Astrocyte of the hippocampus (primary cell): ENCODE measurements at places on chromosomes 6 and 20.

GRCh38 chr6:140174524-140174923, 800.1 kb upstream of the CITED2 start:
- DNase-seq = peak; percentile 69

- peak; percentile 59 for DNase-seq
Measured at GRCh38 chr20:59749301-59749700, 145.0 kb downstream of the PHACTR3 start.

GRCh38 chr6:12331951-12332749, 42.0 kb downstream of the EDN1 start:
- peak; percentile 44 for DNase-seq

DNA sequence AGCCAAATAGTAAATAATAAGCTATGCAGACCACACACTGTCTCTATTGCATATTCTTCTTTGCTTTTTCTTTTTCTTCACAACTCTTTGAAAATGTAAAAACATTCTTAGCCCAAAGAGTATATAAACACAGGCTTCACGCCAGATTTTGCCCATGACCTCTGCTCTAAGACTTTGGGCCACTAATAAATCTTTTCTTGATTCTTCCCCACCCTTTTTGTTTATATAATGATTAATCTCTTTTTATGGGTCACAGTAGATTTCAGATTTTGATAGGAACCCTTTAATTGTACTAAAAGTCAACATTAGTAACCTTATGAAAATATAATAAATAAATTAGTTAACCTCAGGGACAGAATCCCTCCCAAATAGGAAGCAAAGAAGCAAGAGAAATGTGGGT, 15.8 kb upstream of the ENPP5 start:
- DNase-seq = no peak

DNA sequence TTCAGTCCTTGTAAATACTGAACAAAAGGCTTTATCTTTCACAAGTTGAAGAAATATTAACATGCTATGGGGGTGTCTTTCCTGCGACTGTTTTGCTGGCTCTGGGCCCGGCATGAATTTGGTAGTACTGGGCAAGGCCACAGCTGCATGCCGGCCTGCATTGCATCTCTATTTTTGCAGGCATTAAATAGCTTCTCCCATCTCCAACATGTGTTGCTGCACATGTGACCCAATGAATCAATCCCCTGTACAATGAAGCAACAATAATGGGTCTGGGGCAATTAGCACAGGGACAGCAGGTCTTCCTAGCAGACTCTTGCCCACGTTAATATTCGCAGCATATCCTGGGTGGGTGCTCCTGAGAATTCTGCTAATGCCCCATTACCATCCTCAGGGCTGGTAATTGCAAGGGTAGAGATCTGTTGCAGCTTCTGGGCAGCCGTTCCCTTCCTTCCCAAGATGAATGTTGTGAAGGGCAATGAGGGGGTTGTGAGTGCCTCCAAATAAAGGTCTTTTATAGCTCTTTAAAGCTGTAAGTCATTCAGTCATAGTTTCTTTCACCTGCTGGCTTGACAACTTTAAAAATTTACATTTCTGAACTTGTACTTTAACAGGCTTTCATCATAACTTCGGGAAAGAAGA, 24.3 kb upstream of the CDYL start:
- no peak for DNase-seq

- peak; percentile 44 for DNase-seq
Measured at GRCh38 chr6:31969712-31970603, 2.0 kb downstream of the DXO start.

DNA sequence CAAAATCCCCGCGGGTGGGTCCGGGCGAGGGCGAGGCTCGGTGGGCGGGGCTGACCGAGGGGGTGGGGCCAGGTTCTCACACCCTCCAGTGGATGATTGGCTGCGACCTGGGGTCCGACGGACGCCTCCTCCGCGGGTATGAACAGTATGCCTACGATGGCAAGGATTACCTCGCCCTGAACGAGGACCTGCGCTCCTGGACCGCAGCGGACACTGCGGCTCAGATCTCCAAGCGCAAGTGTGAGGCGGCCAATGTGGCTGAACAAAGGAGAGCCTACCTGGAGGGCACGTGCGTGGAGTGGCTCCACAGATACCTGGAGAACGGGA, 809 bp downstream of the HLA-G start:
- no peak for DNase-seq
